T-helper 17 cell (primary cell): ENCODE measurements at places on chromosomes 1 and 21.

- DNase-seq, result no peak
These were observed 1560.3 kb downstream of the MRPL39 start for GRCh38 chr21:24046829-24047443.

DNA sequence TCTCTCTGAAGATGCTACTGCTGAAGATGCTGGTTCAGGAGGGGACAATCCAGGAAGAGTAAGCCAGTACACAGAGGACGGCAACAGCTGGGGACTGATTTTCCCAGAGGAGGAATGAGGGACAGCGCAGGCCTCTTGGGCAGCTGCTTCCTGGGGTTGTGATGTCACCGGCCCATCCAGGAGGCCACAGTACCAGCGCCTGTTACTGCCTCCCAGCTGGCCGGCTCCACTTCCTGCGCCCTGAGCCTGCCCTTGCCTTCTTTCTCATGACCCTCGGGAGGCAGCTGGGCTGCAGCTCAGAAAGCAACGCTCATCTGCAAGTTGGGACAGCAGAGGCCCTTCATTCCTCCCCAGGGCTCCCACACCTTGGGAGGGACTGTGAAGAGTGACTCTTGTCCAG, 21.9 kb upstream of the ID3 start:
- no peak for DNase-seq

GRCh38 chr21:40936771-40937261, 89.9 kb upstream of the DSCAM start:
- DNase-seq, result no peak

- DNase-seq, result no peak
These were observed 10.5 kb upstream of the OPRD1 start for GRCh38 chr1:28801461-28801860.

DNA sequence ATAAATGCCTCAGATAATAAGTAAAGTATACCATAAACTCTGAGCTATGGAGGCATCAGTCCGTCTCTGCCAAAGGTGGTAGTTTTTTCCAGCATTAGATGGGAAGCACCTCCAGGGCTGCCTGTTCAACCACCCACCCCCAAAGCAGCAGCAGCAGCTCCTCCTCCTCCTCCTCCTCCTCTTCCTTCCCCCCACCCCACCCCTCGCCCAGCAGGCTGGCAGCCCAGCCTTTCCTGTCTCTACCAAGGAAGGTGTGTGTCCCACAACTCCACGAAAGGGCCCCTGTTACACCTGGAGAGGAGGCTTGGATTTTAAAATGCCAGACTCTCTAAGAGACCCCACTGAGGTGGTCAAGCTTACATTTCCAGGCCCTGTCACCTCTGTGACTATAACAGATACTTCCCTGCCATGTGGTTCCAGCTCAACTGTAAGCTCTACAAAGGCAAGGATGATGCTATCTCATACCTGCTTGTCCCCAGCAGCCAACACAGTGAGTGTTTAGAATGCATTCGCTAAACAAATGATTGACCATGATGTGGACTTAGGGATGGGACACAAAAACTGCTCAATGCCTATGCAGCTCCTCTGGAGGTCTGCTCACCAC, 76.7 kb downstream of the GFI1 start:
- DNase-seq, result no peak

- DNase-seq, result no peak
These were observed 70.4 kb upstream of the ACTRT2 start for GRCh38 chr1:2950926-2951305.

DNA sequence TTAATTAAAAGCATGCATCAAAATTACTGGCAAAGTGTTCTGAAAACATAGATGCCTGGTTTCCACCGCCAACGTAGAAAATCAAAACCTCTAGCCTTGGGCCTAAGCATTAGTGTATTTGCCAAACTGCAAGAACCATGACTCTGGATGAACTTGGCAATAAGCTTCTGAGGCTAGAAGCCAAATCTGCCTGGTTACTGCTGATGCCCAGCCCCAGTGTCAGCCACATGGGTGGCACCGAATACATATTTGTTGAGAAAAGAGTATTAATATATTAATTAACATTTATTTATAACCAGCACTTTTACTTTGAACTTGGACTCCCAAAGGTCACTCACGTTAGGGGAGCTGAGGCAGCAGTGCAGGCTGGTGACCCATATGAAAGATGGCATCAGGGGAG, 140.6 kb upstream of the HMGB4 start:
- no peak for DNase-seq

DNA sequence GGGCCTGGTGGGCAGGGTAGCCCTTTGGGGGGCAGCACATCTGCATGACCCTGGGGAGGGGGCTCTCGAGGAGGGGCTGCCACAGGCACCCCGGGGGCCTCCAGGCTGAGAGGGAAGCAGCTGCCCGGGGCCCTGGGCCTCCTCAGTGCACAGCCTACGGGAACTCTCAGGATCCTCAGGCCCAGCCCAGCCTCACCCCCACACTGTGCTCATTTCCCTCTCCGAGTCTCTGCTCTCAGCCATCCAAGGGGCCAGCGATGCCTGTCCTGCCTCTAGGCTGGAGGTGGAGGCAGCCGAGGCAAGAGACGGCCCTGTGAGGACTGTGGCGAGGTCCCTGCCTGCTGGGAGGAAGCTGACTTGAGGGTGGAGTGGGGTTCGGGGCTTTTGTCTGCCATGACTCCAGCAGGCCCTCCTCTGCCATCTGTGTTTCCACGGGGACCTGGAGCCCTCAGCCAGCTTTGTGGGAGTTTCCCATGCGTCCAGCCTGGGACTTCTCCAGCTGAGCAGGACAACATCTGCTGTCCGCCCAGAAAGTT, 7.2 kb upstream of the PLEKHG5 start:
- no peak for DNase-seq

- DNase-seq, result no peak
These were observed 51.1 kb upstream of the TARDBP start for GRCh38 chr1:10961300-10961833.

DNA sequence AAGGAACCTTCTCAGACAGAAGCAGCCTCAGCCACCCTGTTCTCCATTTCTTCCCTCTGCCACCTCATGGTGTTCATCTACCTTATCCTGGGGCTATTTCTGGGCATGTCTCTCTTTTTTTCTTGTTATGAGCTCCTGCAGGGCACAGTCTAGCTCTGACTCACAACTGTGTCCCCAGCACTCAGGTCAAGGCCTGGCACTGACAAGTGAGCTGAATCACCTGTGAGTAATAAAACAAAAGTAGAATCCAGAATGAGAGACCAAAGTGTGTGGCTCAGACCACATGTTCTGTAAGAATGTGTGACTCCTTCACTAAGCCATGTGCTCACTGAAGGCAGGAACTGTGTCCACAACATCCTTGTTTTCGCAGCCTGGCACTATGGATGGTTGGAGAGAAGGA, 23.2 kb downstream of the C1orf94 start:
- no peak for DNase-seq

DNA sequence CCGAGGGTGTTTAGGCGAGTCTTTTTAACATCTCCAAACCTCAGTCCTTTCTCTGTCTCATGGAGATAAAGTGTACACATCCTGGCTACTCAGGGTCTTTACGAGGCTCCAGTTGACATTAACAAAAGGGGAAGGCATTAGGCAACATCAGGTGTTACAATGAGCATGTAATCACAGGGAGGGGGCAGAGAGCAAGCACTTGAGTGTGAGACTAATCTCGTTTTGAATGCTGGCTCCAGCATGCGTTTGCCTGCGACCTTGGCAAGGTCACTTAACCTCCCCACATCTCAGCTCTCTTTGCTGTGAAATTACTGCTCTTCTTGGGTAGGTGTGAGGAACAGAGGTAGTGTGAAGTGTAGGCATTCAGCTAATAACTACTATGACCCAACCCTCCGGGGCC, 3.1 kb downstream of the TNNT2 start:
- no peak for DNase-seq

GRCh38 chr1:167629681-167630567, at the start of gene RCSD1:
RCSD1 (plus strand) TSS chr1:167630232; CDS start chr1:167630424, 192 bp downstream.
- no peak for DNase-seq

- DNase-seq, result no peak
These were observed 338.1 kb downstream of the TGFB2 start for GRCh38 chr1:218683242-218683641.

DNA sequence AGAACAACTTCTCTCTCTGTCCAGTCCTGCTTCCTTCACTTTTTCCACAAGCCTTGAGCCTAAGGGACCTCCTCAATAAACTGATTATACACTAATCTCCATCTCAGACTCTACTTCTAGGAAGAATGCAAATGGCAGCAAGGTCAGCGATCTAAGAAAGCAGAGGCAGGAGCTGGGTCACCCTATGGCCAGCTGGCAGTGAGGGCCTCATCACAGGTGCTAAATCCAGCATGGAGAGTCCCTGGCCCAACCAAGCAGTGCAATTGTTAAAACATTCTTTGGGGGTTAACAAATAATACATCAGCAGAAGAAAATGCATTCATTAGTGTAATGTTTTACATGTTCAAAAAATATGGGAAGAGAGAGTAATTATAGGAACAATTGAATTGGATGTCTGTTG, 416.0 kb downstream of the SIPA1L2 start:
- DNase-seq, result no peak

- DNase-seq, result no peak
These were observed 46.7 kb upstream of the OSBPL9 start for GRCh38 chr1:51570063-51570710.

DNA sequence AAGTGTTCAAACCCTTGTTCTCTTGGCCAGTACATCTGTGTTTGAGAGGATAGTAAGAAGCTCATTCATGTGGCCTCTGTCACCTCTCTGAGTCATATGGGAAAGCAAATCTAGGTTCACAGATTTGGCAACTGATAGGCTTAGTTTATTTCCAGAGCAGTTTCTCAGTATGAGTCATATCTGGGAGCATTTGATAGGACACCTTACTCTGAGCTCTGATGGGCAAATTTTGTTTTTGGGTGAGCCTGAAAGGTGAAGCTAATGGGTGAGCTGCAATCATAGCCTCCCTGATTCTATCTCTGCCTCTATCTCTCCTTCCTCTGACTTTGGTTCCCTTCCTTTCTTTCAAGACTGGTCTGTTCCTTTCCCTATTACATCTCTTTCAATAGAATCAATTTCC, 134.4 kb downstream of the S1PR1 start:
- no peak for DNase-seq

GRCh38 chr1:204199579-204199978, 3.3 kb upstream of the KISS1 start:
- no peak for DNase-seq

- DNase-seq, result no peak
These were observed 11.7 kb downstream of the IFFO2 start for GRCh38 chr1:18944810-18945209.

- DNase-seq, result no peak
These were observed 97.8 kb upstream of the ADGRL2 start for GRCh38 chr1:81702903-81703302.

- no peak for DNase-seq
These were observed 156.0 kb downstream of the GLUL start for GRCh38 chr1:182235604-182235951.

DNA sequence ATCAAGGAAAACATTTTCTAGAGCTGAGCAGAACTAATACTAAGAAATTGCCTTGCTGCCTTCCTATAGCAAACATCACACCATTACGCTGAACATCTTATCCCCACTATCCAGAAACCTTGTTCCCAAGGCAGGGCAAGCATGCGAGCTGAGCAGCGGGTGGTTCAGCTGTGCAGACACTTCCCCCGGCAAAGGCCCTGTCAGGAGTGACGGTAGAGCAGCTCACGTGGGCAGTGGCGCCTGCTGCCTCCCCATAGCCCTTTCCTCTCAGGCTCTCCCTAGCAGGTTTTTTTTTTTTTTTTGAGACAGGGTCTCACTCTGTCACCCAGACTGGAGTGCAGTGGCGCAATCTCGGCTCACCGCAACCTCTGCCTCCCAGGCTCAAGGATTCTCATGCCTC, 13.7 kb upstream of the ANGPTL7 start:
- no peak for DNase-seq

DNA sequence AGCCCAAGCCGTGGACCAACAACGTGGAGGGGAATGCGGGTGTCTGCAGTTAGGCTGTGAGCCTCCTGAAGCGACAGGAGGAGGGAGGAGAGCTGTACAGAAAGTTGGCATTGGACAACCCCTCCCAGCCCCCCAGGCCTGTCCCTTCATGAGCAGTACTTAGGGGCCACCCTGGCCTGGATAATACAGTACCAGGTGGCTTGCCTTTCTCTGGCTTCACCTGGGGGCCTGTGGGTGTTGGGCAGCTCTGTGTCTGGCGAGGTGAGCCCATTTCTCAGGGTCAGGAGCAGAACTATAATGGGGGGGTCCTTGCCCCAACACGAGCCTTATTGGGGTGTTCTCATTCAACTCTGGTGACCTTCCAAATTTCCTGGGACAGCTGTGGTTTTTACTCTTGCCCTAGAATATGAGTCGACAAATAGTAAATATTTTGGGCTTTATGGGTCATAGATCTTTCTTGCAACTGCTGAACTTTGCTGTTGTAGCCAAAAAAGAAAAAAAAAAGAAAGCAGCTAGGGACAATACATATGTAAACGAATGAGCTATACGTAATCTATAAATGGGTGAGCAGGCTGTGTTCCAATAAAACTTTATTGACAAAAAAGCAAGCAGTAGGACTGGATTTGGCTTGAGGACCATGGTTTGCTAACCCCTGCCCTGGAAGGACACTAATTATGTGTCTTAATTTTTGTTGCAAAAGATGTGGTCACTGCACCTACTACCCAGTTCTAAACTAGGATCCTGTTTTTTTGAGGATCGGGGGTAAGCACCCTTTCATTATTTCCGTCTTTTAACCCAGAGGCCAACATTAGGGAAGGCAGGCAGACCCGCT, 11.4 kb downstream of the COQ8A start:
- DNase-seq, result no peak

DNA sequence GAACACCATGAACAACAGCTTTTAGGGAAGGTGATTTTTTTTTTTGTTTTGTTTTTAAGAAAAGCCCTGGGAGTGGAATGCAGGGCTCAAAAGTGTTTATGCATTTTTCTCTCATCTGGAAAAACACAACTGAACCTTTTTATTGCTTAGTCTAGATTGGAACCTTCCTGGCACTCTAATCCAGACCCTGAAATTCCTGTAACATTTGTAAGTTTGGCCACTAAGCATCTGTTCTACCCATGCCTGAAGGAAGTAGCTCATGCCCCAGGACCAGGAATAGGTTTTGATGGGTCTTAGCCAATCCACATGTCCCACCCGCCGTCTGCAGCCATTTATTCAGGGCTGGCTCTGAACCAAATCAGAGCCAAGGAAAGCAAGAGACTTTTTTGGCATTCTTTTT, 39.7 kb upstream of the SLC2A1 start:
- DNase-seq, result no peak

GRCh38 chr21:34602061-34602460, 12.9 kb downstream of the RCAN1 start:
- no peak for DNase-seq

DNA sequence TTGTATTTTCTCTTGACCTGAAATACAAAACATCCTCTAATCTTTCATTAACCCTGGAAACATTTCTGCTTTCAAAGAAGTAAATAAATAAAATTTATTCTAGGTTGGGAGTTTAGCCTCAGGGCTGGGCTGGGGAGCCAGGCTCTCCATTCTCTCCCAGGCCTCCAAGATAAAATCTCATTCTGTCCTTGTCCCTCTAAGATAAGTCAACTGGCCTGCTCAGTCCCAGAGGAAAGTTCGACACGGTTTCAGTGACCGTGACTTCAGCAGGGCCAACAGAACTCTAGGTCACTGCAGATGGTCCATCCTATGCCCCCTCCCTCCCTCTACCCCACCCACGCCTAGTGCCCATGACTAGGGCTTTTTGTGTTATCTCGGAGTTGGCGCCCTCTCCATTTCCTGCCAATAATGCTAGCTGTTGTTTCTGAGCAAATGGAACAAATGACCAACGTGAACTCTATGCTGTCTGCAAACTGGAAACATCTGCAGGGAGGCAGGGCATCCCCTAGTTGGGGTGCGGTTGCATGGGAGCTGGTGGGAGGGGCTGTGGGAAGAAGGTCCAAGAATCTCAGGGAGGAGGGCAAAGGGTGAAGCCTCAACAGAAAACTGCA, 10.1 kb upstream of the ADORA3 start:
- DNase-seq, result no peak
